ENCODE measurements at places on chromosomes 6 and 20.

- DNase-seq: peak; percentile 82
Measured at GRCh38 chr6:2853769-2854395, 12.2 kb upstream of the SERPINB1 start.

- no peak for DNase-seq
Measured at GRCh38 chr20:62846166-62846890, 15.3 kb downstream of the TCFL5 start.

DNA sequence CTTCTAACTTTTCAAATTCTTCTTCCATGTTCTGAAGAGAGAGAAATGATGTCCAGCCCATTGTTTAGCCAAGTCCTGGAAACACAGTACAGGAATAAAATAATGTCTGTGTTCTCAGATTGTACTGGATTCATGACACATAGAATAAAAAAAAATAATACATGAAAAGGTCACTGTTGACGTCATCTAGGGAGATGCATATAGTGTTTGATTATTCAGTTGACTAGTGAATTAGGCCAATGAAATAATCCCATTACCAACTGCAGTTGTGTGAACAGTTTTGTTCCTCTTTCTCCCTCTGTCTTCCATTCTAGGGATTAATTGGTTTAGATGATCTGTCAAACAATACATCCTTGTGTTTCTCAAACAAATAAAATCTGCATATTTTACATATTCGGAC is 222.8 kb downstream of the ALDH8A1 start:
- no peak for DNase-seq

- peak; percentile 79 for DNase-seq
Measured at GRCh38 chr20:23937303-23938117, 51.1 kb downstream of the GGTLC1 start.

- no peak for DNase-seq
Measured at GRCh38 chr20:64058536-64058935, 4.5 kb upstream of the TCEA2 start.

- peak; percentile 95 for DNase-seq
Measured at GRCh38 chr6:73803562-73804241, 107.7 kb downstream of the CD109 start.

GRCh38 chr6:15280028-15280427 is 34.2 kb downstream of the JARID2 start:
- peak; percentile 84 for DNase-seq

- no peak for DNase-seq
Measured at GRCh38 chr6:68738039-68738438, 103.0 kb downstream of the ADGRB3 start.

Data from adipocyte (in vitro differentiated cells).